Fibroblast of skin of abdomen (primary cell): ENCODE measurements at places on chromosomes 2 and 18.

DNA sequence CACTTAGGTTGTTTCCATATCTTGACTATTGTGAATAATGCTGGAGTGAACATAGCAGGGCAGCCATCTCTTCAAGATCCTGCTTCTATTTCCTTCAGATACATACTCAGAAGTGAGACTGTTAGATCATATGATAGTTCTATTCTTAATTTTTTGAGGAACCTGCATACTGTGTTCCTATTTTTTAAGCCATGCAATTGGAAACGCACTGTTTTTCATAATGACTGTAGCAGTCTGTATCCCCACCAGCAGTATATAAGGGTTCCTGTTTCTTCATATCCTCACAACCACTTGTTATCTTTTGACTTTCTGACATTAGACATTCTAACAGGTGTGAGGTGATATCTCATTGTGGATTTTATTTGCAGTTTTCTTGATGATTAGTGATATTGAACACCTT, 15.5 kb downstream of the NEURL3 start:
- no peak for DNase-seq

DNA sequence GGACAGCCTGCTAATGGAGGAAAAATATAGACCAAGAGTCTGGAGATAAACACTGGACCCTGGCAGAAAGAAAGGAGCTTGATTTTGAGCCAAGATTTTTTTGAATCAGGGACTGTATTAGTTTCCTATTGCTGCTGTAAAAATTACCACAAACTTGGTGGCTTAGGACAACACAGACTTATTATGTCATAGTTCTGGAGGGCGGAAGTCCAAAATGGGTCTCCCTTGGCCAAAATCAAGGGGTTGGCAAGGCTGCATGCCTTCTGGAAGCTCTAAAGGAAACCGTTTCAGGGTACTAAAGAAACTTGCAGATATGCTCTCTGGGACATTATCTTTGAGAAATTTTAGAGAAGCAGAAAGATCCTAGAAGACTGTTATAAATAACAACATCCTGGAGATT, 140.1 kb downstream of the BABAM2 start:
- no peak for DNase-seq

- DNase-seq = no peak
Measured at GRCh38 chr2:217386041-217386440, 526.2 kb upstream of the TNP1 start.

GRCh38 chr2:214801068-214801467, 8.4 kb downstream of the BARD1 start:
- no peak for DNase-seq

GRCh38 chr2:177295484-177295883, 31.0 kb upstream of the NFE2L2 start:
- peak; percentile 82 for DNase-seq

DNA sequence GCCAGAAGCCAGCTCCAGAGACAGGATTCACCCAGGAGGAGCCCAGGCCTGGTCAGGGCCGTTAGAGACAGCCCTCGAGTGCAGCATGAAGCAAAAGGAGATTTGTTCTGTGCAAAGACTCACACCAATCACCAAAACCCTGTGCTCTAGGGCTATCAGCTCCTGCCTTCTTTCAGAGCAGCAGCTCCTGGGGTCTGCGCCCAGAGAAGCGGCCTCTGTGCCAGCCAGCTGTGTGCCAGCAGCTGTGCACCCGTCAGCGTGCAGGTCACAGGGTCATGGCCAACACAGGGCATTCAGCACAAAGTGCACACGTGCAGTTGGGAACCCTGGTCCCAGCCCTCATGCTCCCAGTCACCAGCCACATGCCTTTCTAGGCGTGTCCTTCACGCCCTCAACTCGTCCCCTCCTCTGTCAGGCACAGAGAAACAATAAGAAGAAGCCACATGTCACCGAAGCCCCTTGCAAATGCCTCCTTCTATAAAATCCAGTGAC, 49.3 kb downstream of the ZNF516 start:
- DNase-seq = no peak

GRCh38 chr2:215171151-215171550, 32.7 kb upstream of the ABCA12 start:
- no peak for DNase-seq

DNA sequence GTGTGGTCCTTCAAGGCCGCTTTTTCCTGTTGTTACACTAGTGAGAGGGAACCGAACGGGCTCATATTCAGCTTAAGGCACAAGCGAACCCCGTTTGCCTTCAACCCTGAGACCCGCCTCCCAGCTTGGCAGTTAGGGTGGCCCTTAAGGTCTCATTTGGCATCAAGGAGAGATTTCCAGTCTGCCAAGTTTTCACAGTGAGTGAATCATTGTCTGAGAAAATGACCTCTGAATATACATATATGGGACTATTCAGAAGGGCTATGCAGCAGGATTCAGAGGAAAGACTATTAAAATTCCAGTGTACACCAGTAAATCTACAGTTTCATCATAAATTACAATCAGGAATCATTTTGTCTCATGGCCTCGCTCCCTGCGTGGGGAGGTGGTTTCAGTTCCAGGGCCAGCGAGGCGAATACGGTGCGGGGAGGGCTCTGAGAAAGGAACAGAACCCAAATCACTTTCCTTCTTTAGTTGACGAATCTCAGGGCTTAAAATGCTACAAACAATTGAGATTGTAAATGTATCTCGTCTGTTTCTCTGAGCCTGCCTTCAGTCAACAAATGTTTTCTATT, 231.4 kb downstream of the FAM210A start:
- DNase-seq = peak; percentile 49

GRCh38 chr18:66342577-66342976, 261.3 kb downstream of the CDH19 start:
- DNase-seq = no peak

- no peak for DNase-seq
Measured at GRCh38 chr2:98821629-98822135, 90.8 kb upstream of the MGAT4A start.
